ENCODE measurements at places on chromosomes 6 and 20. TPM values are rescaled to one million over a fixed set of nuclear protein-coding genes. Genes with fewer than 3 reads are reported as not detected.

The PRR18 gene
- total RNA-seq, result not detected

The DCDC2 gene
- total RNA-seq, result not detected

The SLC24A3 gene
- 0.25 TPM for total RNA-seq

The HLA-B gene
- total RNA-seq, result 8,618 TPM

The EYA2 gene
- not detected for total RNA-seq

The TRIM10 gene
- not detected for total RNA-seq

The GJA10 gene
- not detected for total RNA-seq

The HSPA1L gene
- total RNA-seq, result 5.5 TPM

The GTSF1L gene
- 1.1 TPM for total RNA-seq

The CRYBG1 gene
- total RNA-seq, result 83.8 TPM

The MAFB gene
- total RNA-seq, result not detected

The UNC5CL gene
- 4.4 TPM for total RNA-seq

The RAET1E gene
- not detected for total RNA-seq

The HECA gene
- total RNA-seq, result 165 TPM

The GGTLC1 gene
- total RNA-seq, result not detected

The HMGCLL1 gene
- total RNA-seq, result not detected

The DUSP15 gene
- not detected for total RNA-seq

The TSPO2 gene
- not detected for total RNA-seq

The LY6G6F gene
- 1.5 TPM for total RNA-seq

The SNHG17 gene
- total RNA-seq, result 64.8 TPM

The MTFR2 gene
- total RNA-seq, result 3.7 TPM

The LGSN gene
- total RNA-seq, result 0.25 TPM

The KATNA1 gene
- 22.9 TPM for total RNA-seq

The PLTP gene
- 0.67 TPM for total RNA-seq

The C6orf118 gene
- total RNA-seq, result not detected

The KCNK5 gene
- 0.86 TPM for total RNA-seq

The TBC1D32 gene
- total RNA-seq, result 6.0 TPM

The CD93 gene
- 3.3 TPM for total RNA-seq

The CHRNA4 gene
- total RNA-seq, result not detected

The SMLR1 gene
- total RNA-seq, result not detected

The CTCFL gene
- not detected for total RNA-seq

The TTK gene
- total RNA-seq, result 1.7 TPM

The SIRT5 gene
- 8.2 TPM for total RNA-seq

The ROMO1 gene
- 48.8 TPM for total RNA-seq

The POU5F1 gene
- total RNA-seq, result not detected

The EYA4 gene
- not detected for total RNA-seq

The LAMA2 gene
- 0.47 TPM for total RNA-seq

The MLIP gene
- total RNA-seq, result not detected

The ZNF831 gene
- 90.3 TPM for total RNA-seq

The SLC52A3 gene
- total RNA-seq, result not detected

The RPP40 gene
- 1.6 TPM for total RNA-seq

The PBOV1 gene
- total RNA-seq, result not detected

The ASIP gene
- not detected for total RNA-seq

The TMC2 gene
- not detected for total RNA-seq

The ADTRP gene
- 40.9 TPM for total RNA-seq

The CYP39A1 gene
- not detected for total RNA-seq

The SLC26A8 gene
- not detected for total RNA-seq

The CLVS2 gene
- not detected for total RNA-seq

The FAM184A gene
- total RNA-seq, result 7.7 TPM

The DNAAF9 gene
- total RNA-seq, result 11.7 TPM

The SPEF1 gene
- total RNA-seq, result not detected

The RAB5IF gene
- total RNA-seq, result 75.8 TPM

The GPSM3 gene
- total RNA-seq, result 202 TPM

The RGS19 gene
- 50.7 TPM for total RNA-seq

The FOXF2 gene
- total RNA-seq, result not detected

The BPIFB4 gene
- total RNA-seq, result not detected

The TNFRSF6B gene
- total RNA-seq, result not detected

The CYB5R4 gene
- 28.3 TPM for total RNA-seq

The TXLNB gene
- 0.47 TPM for total RNA-seq
